ENCODE measurements at places on chromosomes 3 and 15.

- DNase-seq, result no peak
These were observed 61.5 kb upstream of the CRBN start for GRCh38 chr3:3240986-3241385.

- DNase-seq, result no peak
These were observed 475.0 kb upstream of the PROK2 start for GRCh38 chr3:72259755-72260587.

GRCh38 chr3:192487033-192487432 is 240.3 kb downstream of the FGF12 start:
- no peak for DNase-seq

- DNase-seq, result no peak
These were observed 194.2 kb upstream of the ICE2 start for GRCh38 chr15:60673166-60673565.

DNA sequence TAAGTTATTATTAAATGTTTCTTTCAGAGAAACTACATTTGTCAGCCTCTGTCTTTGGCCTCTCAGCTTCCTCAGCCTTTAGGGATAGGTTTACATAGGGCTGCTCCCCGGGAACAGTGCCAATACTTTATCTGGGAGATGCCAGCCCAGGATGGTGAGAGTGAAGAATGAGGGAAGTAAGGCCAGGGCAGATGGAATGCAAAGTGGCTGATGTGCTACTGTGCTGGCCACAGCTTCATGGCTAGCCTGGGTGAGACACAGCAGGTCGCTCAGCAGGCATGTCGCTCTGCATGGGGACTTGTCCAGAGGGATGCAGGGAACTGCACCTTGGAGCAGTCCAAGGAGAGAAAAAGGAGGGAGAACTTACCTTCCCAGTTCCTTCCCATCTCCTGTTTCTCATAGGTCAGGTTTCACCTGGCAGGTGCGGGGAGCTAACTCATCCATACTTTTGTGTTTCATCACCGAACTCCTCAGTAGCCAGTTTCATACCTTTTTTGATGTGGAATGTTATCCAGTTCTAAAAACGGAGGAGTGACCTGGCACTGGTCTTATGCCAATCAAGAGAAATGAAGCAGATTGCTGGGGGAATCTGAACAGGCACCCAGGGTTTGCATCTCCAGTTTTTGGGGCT is 30.9 kb upstream of the C15orf39 start:
- DNase-seq, result no peak

DNA sequence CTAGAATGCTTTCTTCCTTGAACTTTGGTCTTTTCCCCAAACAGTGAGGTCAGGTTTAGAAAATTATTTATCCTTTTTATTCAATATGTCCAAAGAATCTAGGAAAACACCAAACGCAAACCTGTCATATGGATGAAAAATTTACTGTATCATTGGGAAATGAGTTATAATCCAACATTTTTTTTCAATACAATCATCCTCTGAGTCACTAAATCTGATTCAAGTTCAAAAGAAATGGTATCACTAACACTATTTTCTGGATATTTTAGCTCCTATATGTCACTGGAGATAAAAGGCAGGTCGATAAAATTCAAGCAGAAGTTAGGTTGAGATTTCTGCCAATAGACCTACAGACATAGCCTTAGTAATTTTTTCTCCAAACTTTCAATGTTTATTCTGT is 591.6 kb upstream of the AGTR1 start:
- no peak for DNase-seq

GRCh38 chr15:58548308-58549012 is 116.7 kb downstream of the LIPC start:
- no peak for DNase-seq

DNA sequence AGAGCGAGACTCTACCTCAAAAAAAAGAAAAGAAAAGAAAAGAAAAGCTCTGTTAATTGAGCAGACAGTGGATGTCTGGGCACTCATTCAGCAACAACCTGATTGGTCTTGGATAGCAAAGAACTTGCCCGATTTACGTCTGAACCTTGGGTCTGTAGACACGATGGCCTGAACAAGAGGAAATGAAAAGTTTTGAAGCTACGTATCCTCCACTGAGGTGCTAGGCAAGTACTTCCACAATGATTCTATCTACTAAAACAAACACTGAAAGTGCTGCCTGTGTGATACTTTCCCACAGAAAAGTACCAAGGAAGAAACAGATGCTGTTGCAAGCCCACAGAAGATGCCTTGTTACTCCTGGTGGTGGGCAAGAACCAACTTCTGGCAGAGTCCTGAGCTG is 21.8 kb upstream of the MUSTN1 start:
- no peak for DNase-seq

DNA sequence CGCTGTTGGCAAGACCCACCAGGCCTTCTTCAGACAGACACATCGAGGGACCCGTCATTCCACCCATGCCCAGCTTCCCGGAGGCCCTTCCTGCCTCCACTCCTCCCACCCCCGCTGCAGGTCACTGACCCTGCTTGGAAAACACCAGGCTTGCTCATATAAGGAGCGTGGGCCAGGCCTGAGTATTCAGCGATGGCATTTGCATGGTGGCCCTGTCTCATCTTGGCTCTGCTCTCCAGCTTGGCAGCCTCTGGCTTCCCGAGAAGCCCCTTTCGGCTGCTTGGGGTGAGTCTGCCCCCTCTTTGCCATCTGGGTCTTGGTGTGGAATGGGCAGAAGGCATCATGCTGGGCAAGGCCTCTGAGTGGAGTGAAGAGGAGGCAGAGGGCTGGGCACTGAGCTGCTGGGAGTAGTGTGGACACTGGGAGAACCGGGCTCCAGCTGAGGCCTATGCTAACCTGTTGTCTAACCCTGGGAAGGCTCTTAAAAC is at the start of gene ITIH3:
Gene ITIH3, plus strand, starts transcription at position 185 of the 488 bp plus-strand sequence. Its CDS starts 8 bp downstream, at position 193.
- no peak for DNase-seq

- no peak for DNase-seq
These were observed 22.1 kb upstream of the CHRM5 start for GRCh38 chr15:33946152-33946551.

GRCh38 chr3:151351219-151351618 is 21.9 kb upstream of the P2RY13 start:
- DNase-seq, result no peak

DNA sequence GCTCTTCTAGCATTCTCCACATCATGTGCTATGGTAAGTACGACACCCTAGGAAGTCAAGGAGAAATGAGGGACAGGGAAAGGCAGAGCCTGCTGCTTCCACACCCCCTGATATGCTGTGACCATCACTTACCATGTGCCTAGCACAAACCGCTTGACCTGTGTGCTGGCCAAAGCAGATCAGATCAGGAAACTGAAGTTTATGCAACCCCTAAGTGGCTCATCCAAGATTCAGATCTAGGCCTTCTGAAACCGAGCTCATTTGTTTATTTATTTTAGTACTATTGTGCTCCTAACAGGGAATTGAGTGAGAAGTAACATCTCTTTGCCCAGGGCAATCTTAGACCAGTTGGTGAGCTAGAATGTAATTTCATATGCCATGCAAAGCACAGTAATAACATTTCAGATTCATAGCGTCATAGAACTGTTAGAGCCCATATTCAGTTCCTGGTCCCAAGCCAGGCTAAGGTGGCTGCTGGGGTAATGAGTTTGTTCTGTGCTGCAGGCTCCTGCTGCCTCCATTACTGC is at the start of gene RTP2:
Gene RTP2, minus strand, starts transcription at position 51 of the 527 bp plus-strand sequence. CDS start 429 bp downstream, outside the sequence.
- no peak for DNase-seq
